Kasumi-1 (cell line): ENCODE measurements at places on chromosomes 4 and X.

DNA sequence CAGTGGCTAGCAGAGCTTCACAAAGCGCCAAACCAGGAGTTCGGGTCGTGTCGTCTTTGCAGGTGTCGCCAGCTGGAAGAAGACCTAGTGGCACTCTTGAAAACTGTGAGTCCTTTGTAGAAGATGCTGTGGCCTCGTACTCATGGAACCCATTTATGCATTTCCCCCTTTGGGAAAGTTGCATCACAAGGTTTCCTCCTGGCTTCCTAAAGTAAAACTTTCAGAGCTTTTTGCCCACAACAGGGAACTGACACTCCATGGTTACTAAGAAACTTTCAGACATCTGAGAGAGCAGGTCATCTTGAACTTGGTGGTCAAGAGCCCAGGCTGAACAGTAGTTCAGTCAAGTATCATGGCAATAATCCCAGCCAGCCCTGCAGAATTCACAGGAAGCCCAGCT, 15.9 kb upstream of the NOCT start:
- no peak for DNase-seq

- no peak for DNase-seq
Observed at GRCh38 chrX:50814701-50815100, 707 bp upstream of the SHROOM4 start.

- DNase-seq = no peak
Observed at GRCh38 chrX:24283127-24283794, 30.6 kb downstream of the SUPT20HL2 start.

DNA sequence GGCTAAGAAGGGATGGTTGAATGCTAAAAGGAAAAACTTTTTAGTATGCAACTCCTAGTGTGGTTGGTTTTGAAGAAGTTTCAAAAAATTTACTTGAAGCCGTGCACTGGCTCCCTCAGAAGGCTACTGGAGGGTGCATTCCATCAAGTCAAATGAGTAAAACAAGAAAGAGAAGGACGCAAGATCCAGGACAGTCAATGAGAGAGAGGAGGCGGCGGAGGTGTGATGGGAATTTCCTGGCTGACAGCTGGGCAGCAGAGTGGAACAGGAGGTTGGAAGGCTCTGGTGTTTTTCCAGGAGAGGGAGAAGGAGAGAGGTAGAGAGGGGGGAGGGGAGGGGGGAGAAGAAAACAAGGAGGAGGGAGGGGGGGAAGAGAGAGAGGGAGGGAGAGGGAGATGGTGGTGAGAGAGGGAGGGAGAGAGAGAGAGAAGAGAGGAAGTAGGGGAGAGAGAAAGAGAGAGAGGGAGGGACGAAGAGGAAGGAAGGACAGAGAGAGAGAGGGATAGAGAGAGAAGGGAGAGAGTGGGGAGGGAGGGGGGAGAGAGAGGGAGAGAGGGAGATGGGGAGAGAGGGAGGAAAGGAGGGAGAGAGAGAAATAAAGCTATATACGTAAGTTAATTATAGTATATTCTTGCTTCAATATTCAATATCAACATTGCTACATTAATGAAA, 126.4 kb downstream of the SH3KBP1 start:
- no peak for DNase-seq

DNA sequence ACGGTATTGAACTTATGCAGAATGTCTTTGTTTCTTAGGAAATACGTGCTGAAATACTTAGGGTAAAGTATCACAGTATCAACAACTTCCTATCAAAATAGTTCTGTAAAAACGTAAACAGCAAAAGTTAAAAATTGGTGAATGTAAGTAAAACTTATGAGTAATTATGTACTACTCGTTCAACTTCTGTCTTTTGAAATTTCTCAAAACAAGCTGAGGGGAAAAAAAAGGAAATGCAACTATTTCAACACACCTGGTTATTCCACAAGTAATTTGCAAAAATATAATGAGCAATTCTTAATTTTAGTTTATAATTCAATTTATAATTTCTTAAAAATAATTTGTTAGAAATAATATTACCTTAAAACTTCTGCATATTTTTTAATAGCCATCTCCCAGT, 8.3 kb downstream of the PPID start:
- no peak for DNase-seq

GRCh38 chr4:119980456-119980855, 86.2 kb downstream of the MAD2L1 start:
- no peak for DNase-seq
